Stimulated activated CD8-positive, alpha-beta memory T cell treated with anti-CD3 and anti-CD28 coated beads, Interleukin-4, amount 100 ng/mL, for 1 hour (primary cell): ENCODE measurements at places on chromosomes 7 and 10.

DNA sequence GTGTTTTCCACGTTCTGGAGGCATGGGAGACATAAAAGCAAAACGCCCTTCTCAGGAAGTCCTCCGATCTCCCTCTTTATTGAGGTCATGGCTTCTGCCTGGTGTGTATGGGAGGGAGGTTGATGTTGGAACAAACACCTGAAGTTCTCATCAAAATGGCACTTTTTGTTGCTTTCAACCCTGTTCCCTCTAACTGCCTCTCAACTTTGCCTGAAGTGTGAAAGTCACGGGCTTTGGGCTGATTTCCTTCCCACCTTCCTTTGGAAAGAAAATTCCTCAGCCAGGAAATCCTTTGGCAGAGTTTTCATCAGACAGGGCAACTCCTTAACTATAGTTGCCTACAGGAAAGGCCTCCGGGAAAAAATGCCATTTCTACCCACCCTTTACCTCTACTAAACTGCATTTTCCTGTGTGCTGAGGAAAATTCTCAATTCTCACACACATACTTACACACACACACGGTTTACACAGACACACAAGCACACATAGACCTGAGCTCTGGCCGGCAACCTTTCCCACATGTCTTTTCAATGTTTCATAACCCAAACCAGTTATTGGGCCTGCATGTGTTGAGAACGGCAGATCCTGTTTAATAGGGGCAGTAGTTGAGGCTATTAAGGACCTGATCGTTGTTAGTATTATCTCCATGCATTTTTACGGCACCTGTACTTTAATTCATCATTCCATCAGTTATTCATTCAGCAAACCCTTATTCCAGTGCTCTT is 36.4 kb downstream of the CYP17A1 start:
- DNase-seq = no peak

DNA sequence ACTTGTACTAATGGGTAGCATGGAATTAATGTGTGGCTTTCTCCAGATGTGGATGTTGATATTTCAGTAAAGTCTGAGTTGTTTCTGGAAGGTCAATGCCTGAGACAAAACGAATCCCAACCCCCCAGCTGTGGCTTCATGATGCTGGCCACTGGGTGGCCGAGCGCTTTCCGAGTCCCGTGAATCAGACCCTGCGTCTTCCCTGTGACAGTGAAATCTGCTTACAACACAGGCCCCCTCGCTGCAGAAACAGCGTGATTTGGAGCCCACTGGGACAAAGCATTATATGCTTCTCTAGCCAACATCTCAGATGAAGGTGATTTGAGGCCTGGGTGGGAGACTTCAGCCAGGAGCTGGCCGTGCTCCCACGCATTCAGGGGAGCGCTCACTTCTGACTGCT is 124.7 kb downstream of the WDR37 start:
- no peak for DNase-seq

- no peak for DNase-seq
Observed at GRCh38 chr7:30196408-30196807, 61.6 kb downstream of the MTURN start.

DNA sequence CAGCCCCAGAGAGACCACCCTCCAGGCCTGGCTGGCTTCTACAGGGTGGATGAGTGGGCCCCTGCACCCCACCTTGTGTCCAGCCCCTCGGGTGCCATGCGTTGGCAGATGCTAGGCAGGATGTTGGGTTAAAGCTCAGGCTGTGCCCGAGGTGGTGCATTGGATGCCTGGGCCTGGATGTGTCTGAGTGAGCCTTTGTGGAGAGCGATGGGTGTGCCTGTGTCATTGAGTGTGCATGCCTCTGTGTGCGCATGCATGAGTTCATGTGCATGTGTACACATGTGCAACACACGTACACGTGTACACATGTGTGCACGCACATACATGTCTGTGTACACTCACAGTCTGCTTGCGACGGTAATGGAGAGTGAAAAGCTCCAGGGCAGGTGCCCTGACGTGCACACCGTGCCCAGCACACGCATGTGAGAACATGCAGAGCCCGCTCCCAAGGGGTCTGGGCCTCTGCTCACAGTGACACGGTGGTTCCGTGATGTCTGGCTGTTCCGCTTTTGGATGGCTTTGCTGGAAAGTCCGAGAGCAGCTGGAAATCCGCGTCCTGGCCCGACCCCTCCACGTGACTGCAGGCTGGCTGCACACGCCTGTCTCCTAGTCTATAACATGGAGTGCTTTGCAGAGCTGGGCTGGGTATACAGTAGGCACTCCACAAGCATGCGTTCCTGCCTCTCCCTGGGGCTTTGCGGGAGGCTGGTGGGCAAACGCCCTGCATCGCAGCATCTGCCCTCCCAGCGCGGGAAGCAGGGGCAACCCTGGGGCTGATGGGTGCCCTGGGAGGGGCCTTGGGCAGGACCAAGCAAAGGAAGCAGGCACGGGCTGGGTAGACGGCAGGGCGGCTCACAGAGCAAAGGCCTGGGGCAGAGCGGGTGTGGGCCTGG is 36.9 kb downstream of the ELFN1 start:
- no peak for DNase-seq

- DNase-seq = no peak
Observed at GRCh38 chr10:99667108-99667751, 7.9 kb downstream of the ENTPD7 start.

- DNase-seq = no peak
Observed at GRCh38 chr10:128704716-128705115, 578.5 kb upstream of the MKI67 start.

DNA sequence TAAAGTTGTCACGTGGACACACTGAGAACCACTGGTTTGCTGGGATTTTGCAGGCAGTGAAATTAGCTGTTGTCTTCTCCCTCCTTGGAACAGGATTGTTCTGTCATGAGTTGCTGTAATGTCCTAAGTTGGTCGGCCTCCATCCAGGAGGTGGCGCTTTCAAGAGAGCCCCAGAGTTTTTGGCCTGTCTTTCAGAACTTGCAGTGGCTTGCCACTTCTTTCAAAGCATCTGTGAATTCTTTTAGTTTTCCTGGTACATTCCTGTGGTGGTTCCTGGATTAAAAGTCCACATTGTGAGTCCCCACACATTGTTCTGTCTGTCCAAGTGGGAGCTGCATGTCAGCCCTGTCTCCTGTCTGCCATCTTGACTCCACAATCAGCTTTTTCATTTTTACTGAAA is 133.8 kb downstream of the PON1 start:
- DNase-seq = no peak

GRCh38 chr10:26804418-26805393 is 56.1 kb downstream of the ABI1 start:
- DNase-seq = no peak

GRCh38 chr7:141837683-141838082 is 3.6 kb downstream of the PRSS37 start:
- DNase-seq = no peak

GRCh38 chr7:149720372-149721083 is 52.9 kb downstream of the ZNF467 start:
- no peak for DNase-seq

DNA sequence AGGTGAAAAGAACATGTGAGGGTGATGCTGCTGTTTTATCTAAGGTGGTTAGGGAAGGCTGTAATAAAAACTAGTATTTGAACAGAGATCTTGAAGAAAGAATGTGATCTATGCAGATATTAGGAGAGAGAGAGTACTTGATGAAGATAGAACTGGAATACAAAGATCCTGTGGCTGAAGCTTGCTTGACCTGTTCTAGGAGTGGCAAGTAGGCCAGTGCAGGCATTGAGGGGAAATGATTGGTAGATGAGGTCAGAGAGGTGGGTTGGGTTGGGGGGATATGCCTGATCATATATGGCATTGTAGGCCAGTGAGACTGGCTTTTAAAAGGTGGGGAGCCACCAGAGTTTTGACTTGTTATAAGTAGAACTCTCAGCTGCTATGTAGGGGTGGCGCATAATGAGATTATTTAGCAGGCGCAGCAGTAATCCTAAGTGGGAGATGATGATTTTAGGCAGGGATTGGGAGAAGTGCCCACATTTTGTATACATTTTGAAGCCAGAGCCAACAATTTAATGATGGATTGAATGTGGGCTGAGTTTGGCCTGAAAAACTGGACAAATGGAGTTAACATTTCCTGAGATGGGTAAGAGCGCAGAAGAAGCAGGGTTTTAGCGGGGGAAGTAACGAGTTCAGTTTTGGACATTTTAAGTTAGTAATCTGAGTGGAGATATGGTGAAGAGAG is 8.2 kb downstream of the CCSER2 start:
- no peak for DNase-seq

DNA sequence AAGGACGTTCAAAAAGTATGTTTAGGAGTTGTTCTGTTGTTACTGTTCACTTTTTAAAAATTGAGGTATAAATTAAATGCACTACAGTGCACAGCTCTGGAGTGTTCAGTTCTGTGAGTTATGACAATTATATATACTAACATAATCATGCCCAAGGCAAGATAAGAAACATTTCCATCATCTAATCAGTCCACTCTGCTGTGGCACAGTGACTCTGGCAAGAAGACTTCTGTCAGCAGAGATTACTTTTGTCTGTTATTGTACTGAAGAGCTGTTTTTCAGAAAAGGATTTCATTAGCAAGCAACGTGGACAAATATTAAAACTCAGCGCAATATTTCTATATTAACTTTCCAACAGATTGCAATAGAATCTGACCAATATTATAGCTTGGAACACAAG is 32.0 kb downstream of the ICA1 start:
- DNase-seq = no peak

GRCh38 chr10:95295031-95295755 is 4.4 kb upstream of the PDLIM1 start:
- no peak for DNase-seq

GRCh38 chr7:50474382-50475160 is 24.4 kb upstream of the FIGNL1 start:
- DNase-seq = no peak

- no peak for DNase-seq
Observed at GRCh38 chr10:124323806-124324205, 94.9 kb downstream of the OAT start.

DNA sequence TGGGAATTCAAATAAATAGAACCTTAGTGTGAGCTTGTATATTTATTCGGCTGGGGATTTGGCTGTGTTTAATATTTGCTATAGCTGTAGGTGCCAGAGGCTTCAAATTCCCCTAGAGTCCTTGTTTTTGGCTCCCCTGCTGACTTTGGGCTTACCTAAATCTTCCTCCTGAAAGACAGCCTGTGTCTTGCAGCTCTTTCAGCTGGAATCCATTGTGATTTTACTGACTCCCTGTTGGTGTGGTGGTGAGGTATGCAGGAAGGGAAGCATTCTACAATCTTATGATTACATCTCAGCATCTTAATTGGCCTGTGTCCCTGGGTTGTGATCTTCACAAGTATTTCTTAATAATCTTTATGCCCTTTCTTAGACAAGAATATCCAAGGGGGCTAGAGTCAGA is 25.9 kb downstream of the FOXI2 start:
- DNase-seq = no peak

- DNase-seq = no peak
Observed at GRCh38 chr10:96073722-96074121, 30.3 kb downstream of the CCNJ start.

- DNase-seq = no peak
Observed at GRCh38 chr7:16900209-16900768, 18.5 kb upstream of the AGR3 start.

- DNase-seq = no peak
Observed at GRCh38 chr7:122972056-122972455, 23.4 kb downstream of the TAS2R16 start.

DNA sequence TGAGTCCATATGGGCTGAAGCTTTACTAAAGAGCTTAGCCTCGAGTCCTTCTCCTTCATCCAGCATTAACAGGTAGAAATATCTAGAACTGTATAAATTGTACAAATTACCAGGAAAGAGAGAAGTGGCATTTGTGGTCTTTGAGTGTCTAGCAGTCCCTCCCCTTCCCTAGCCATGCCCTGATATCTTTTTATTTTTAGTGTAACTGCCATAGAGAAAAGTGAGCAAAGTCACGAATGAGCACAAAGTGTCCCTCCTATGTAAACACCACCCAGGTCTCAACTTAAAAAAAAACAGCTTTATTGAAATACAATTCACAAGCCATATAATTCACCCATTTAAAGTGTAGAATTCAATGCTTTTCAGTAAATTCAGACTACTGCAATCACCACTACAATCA is 339.0 kb upstream of the ZMIZ1 start:
- DNase-seq = no peak

GRCh38 chr7:35874886-35875285 is 74.0 kb downstream of the SEPTIN7 start:
- no peak for DNase-seq

- DNase-seq = no peak
Observed at GRCh38 chr7:137727413-137727812, 119.4 kb downstream of the DGKI start.

- DNase-seq = no peak
Observed at GRCh38 chr10:82722273-82722672, 847.3 kb downstream of the NRG3 start.

GRCh38 chr10:74587109-74587854 is 239.1 kb upstream of the KAT6B start:
- no peak for DNase-seq

GRCh38 chr10:110649347-110650264 is 5.5 kb downstream of the RBM20 start:
- no peak for DNase-seq

- no peak for DNase-seq
Observed at GRCh38 chr10:29756451-29756850, 121.7 kb upstream of the SVIL start.

GRCh38 chr7:50145801-50146338 is 52.8 kb upstream of the ZPBP start:
- no peak for DNase-seq

DNA sequence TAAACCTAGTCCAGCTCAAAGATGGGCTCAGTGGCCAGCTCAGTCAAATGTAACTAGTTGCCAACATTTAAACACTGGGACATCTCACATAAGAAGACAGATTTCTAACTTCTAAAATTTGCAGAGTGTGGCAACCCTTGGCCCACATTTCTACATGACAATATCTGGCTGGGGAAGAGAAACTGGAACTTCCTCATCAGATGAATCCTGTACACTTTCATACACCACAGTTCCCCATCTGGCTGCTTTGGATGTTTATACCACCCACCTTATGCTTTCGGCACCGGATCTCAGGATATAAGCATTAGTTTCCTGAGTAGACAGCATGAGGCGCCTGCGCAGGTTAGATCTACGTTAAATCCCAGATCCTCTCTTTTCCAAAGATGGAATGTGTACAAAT is 199.3 kb downstream of the PRKG1 start:
- no peak for DNase-seq

DNA sequence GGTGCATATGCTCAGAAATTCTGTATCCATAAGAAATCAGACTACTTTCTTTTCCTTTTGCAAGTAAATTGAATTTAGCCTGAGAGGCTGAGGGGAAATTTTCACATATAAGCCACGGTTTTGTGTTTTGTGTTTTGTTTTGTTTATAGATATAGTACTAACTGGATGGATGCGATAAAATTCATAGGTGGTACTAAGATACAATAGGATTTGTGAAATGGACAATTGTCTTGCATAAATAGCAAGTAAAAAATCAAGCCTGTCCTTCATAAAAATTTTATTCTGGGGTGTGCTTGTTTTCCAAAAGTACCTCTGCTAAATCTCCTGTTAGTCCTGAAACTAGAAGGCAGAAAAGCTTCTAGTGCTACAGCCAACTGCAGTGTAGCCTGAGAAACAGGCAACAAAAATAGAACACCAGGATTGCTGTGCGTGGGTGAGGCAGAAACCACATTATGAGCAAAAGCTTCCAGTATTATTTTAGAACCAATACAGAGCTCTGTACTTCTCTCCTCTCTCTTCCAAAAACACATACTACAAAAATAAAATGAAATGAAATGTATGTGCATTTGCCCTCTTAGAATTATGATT is 634 bp upstream of the HDAC9 start:
- DNase-seq = no peak

- DNase-seq = no peak
Observed at GRCh38 chr10:24344695-24345463, 135.9 kb downstream of the KIAA1217 start.

GRCh38 chr7:87984088-87984487 is 50.0 kb downstream of the ADAM22 start:
- DNase-seq = no peak
